ENCODE measurements at places on chromosomes 12 and 14. TPM values are rescaled to one million over a fixed set of nuclear protein-coding genes. Genes with fewer than 3 reads are reported as not detected.

GRCh38 chr12:68356060-68356695 lies 24.0 kb upstream of the MDM1 start:
- no peaks in the 10 kb centered on the region for H3K27me3 ChIP-seq
- no peaks in the 10 kb centered on the region for H3K36me3 ChIP-seq
- no peak overlapping the region for H3K4me3 ChIP-seq
- H3K27ac ChIP-seq, result no peak overlapping the region

DNA sequence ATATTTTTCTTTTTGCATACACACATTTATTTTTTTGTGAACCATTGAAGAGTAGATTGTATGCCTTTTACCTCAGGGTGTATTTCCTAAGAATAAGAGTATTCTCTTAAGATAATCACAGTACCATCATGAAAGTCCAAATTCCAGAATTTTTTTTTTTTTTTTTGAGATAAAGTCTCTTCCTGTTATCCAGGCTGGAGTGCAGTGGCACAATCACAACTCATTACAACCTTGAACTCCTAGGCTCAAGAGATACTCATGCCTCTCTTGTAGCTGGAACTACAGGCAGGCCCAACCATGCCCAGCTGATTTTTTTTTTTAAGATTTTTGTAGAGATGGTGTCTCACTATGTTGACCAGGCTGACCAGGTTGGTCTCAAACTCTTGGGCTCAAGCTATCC lies 10.9 kb downstream of the FRS2 start:
- H3K36me3 ChIP-seq, result no peaks in the 10 kb centered on the region
- no peak overlapping the region for H3K4me3 ChIP-seq
- no peak overlapping the region for H3K27ac ChIP-seq
- no peak for DNase-seq
- peaks cover 2% of the 10 kb centered on the region for H3K4me1 ChIP-seq
- H3K27me3 ChIP-seq, result no peaks in the 10 kb centered on the region

Gene RIMKLB
- 78.0 TPM for total RNA-seq

- DNase-seq, result no peak
- H3K27ac ChIP-seq, result peak overlapping the region; percentile 17
- H3K4me3 ChIP-seq, result no peak overlapping the region
- no peaks in the 10 kb centered on the region for H3K27me3 ChIP-seq
Observed at GRCh38 chr12:127928615-127929571, 338.1 kb upstream of the TMEM132C start.

Gene KERA
- total RNA-seq, result not detected

Gene PYGL
- total RNA-seq, result 17.4 TPM

DNA sequence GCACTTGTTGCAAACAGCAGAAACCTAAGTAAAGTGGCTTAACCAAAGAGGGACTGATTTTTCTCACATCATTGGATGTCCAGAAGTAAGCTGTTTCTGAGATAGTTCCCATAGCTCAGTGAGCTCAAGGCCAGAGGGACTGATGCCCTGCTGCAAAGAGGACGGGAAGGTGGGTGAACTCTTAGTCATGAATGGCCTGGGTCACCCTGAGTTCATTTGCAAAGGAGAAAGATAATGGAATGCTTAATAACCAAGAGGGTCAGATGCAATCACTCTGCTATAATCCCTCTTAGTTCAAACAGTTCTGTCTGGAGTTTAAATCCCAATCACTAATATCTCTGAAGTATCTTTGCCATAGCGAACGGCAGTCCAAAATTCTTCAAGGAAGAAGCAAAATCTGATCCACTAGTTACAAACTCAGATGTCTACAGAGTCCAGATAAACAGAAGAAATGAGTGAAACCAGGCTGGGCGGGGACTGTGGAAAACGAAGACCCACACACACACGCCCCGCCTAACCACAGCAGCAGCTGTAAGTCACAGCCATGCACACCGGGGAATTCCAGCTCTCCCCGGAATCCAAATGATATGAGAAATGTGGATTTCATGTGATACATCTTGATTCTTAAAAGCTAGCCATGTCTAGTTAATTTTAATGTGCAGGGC lies 289.5 kb downstream of the TMEM132D start:
- peak; percentile 28 for DNase-seq
- H3K4me3 ChIP-seq, result no peak overlapping the region
- H3K27ac ChIP-seq, result no peak overlapping the region
- no peaks in the 10 kb centered on the region for H3K36me3 ChIP-seq
- H3K27me3 ChIP-seq, result no peaks in the 10 kb centered on the region

DNA sequence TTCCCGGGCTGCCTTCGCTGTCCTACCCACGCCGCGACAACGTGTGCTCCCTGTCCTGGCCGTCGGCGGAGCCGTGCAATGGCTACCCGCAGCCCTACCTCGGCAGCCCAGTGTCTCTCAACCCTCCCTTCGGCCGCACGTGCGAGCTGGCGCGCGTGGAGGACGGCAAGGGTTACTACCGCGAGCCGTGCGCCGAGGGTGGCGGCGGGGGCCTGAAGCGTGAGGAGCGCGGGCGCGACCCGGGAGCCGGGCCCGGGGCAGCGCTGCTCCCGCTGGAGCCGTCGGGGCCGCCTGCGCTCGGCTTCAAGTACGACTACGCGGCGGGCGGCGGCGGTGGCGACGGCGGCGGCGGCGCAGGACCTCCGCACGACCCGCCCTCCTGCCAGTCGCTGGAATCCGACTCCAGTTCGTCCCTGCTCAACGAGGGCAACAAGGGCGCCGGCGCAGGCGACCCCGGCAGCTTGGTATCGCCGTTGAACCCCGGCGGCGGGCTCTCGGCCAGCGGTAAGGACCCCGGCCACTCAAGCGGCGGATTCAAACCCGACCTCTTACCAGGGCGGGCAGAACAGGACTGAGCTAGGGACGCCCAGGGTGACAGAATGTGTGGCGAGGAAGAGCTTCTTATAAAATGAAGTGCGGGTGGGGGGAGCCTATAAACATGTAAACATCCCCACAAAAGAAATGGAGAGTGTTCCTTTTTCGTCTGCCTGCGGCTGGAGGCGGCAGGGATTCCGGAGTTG lies 503 bp downstream of the HOXC12 start:
- no peaks in the 10 kb centered on the region for H3K36me3 ChIP-seq
- peaks cover 100% of the 10 kb centered on the region for H3K27me3 ChIP-seq
- H3K4me3 ChIP-seq, result no peak overlapping the region
- H3K27ac ChIP-seq, result no peak overlapping the region
- peaks cover 8% of the 10 kb centered on the region for H3K4me1 ChIP-seq

DNA sequence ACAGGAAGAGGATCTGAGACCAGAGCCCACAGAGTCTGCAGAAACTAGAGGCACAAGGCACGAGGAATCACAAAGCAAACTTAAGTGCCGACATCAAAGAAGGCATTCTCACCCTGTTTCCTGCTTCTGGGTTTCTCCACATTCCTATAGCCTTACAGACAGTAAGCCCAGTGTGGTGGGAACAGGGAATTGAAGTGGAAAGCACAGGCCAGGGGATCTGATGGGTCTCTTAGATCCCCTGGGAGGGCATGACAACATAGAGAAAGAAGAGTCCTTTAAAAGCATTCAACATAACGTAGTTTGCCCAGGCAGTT lies 75.6 kb upstream of the FRMD6 start:
- no peaks in the 10 kb centered on the region for H3K36me3 ChIP-seq
- H3K27ac ChIP-seq, result no peak overlapping the region
- no peak overlapping the region for H3K4me3 ChIP-seq
- H3K4me1 ChIP-seq, result no peaks in the 10 kb centered on the region

GRCh38 chr12:27711317-27711682 lies 668 bp downstream of the MRPS35 start:
- H3K27ac ChIP-seq, result peak overlapping the region; percentile 80
- peaks cover 24% of the 10 kb centered on the region for H3K4me1 ChIP-seq
- peaks cover 23% of the 10 kb centered on the region for H3K36me3 ChIP-seq
- DNase-seq, result peak; percentile 38

DNA sequence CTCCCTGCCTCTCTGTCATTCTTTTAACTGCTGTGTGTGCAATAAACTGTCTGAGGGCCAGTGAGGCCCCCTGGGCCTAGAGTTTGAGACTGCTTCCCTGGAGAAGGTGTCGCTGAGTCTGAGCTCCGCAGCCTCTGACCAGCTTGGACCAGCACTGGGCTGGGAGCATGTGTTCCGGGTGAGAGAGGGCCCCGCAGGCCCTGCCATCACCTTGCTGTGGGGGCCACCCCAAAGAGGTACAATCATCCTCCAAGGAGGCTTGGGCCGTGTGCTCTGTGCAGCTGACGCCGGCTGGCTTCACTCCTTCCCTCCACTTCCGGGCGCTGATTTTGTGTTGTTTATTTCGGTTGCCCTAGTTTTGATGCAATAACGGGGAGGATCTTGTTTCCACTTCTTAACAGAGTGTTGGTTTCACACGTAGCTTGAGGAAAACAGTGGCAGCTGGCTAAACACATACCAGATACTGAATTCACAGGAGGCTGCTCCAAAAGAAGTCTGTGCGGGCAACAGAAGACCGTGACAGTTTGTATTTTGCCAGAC lies 121.6 kb downstream of the TMEM132C start:
- H3K27ac ChIP-seq, result no peak overlapping the region
- peaks cover 56% of the 10 kb centered on the region for H3K27me3 ChIP-seq
- H3K4me3 ChIP-seq, result no peak overlapping the region
- no peaks in the 10 kb centered on the region for H3K4me1 ChIP-seq

Gene KLRC4
- total RNA-seq, result not detected

- peaks cover 16% of the 10 kb centered on the region for H3K4me1 ChIP-seq
- peaks cover 52% of the 10 kb centered on the region for H3K36me3 ChIP-seq
- no peaks in the 10 kb centered on the region for H3K27me3 ChIP-seq
Observed at GRCh38 chr14:101881426-101881825, 82.9 kb upstream of the DYNC1H1 start.

All from stomach (tissue), 19 donors.